ENCODE measurements at places on chromosomes 16 and 17.

GRCh38 chr16:22973522-22973921 lies 159.6 kb downstream of the HS3ST2 start:
- no peak for DNase-seq

GRCh38 chr17:65323049-65323448 lies 185.9 kb downstream of the RGS9 start:
- DNase-seq: no peak

- DNase-seq: no peak
Observed at GRCh38 chr16:49338611-49339265, 34.9 kb upstream of the C16orf78 start.

- no peak for DNase-seq
Observed at GRCh38 chr16:84738255-84739038, 38.6 kb downstream of the USP10 start.

DNA sequence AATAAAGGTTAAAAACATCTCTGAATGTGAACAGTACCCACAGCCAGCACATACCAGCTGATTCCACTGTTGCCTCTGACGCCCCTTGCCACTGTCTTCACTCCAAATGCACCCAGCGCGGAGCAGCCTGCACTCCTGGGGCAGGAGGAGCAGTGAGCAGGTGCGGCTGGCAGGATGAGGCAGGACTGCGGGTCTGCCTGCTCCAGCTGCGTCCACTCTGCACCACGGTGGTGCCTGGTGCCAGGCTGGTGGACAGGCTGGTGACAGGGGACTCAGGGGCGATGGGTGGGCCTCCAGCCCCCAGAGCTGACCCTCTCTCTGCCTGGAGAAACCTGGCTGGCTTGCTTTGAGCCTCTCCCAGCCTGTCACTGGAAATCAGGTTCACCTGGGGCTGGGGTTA lies 9.4 kb downstream of the RAB40B start:
- no peak for DNase-seq

GRCh38 chr17:31697838-31698237 lies 161.2 kb downstream of the COPRS start:
- DNase-seq: no peak
